ENCODE measurements at places on chromosomes 12 and 14.

DNA sequence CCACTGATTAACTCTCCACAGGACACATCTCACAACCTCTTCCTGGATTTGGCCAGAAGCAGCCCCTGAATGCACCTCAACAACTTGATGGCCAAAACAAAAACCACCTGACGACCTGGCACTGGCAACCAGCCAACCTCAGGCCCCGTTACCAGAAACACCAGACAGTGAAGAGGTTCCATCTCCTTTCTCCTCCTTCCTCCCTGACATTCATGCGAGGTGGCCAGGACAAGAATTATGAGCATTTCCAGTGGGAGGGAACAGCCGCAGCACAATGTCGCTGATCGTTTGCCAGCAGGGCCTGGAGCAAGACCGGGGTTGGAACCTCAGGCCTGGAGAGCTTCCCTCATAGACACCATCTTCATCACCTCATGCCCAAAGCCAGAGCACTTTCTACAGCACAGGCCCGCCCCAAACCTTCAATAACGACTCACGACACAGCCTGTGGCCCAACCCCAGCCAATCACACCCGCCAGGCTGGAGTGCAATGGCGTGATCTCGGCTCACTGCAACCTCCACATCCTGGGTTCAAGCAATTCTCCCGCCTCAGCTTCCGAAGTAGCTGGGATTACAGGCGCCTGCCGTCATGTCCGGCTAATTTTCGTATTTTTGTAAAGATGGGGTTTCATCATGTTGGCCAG is 48.7 kb downstream of the CCDC88C start:
- no peak for DNase-seq

- DNase-seq: no peak
Observed at GRCh38 chr12:57553343-57554202, 3.7 kb downstream of the KIF5A start.

DNA sequence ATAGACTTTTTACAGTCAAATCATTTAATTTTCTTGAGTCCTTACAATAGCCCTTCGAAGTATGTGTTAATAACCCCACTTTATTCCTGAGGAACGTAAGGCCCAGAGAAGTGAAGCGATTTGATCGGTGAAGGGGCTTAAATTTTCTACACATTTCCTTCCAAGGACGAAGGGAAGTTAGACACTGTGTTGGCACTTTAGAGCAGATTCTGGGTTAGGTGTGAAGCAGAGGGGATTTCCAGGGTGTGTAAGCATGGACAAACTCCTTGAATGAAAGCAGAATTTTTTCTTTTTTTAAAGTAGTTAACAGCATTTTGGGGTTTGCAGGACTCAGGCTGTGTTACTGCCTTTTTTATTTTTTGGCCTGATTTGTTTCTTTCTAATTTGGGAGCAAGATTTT is 38.9 kb downstream of the PRORP start:
- DNase-seq: no peak

DNA sequence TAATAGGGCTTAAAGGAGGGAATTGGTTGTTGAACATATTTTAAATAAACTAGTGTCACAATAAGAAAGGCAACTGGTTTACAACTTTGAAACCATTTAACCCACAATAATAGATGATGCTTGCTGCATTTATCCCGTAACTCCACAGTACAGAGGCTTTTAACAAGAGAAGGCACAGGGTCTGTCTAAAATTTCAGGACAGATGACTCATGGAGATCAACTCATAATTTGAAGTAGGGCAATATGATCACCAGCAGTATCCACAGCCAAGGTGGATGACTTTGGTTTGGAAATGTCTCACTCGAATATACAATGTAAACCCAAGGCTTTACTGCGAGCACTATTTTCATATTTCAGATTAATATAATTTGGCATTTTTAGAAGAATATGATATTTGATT is 340.2 kb downstream of the LRIG3 start:
- no peak for DNase-seq

- DNase-seq: no peak
Observed at GRCh38 chr12:64999148-64999425, 122.0 kb downstream of the WIF1 start.

GRCh38 chr14:95431199-95432143 is 85.0 kb downstream of the SYNE3 start:
- peak; percentile 29 for DNase-seq

All from amniotic epithelial cell (primary cell).